ENCODE measurements at places on chromosomes 7 and 10. TPM values are rescaled to one million over a fixed set of nuclear protein-coding genes. Genes with fewer than 3 reads are reported as not detected.

- no peak for DNase-seq
- no peaks in the 10 kb centered on the region for H3K27me3 ChIP-seq
- H3K4me1 ChIP-seq, result no peaks in the 10 kb centered on the region
- H3K4me3 ChIP-seq, result no peak overlapping the region
- no peaks in the 10 kb centered on the region for H3K36me3 ChIP-seq
Measured at GRCh38 chr7:144057954-144058353, 9.2 kb downstream of the OR2A5 start.

- peaks cover 46% of the 10 kb centered on the region for H3K36me3 ChIP-seq
- H3K27ac ChIP-seq, result no peak overlapping the region
- no peak for DNase-seq
- H3K4me3 ChIP-seq, result no peak overlapping the region
Measured at GRCh38 chr7:2199956-2200583, 32.7 kb downstream of the MAD1L1 start.

- no peak for DNase-seq
- H3K27me3 ChIP-seq, result no peaks in the 10 kb centered on the region
- no peak overlapping the region for H3K4me3 ChIP-seq
Measured at GRCh38 chr7:9502269-9502668, 1068.9 kb downstream of the NXPH1 start.

GRCh38 chr7:131109759-131110296 lies 217.8 kb upstream of the MKLN1 start:
- H3K27ac ChIP-seq, result peak overlapping the region; percentile 100
- H3K4me3 ChIP-seq, result peak overlapping the region; percentile 95
- DNase-seq, result peak; percentile 88
- no peaks in the 10 kb centered on the region for H3K36me3 ChIP-seq
- peaks cover 36% of the 10 kb centered on the region for H3K4me1 ChIP-seq

DNA sequence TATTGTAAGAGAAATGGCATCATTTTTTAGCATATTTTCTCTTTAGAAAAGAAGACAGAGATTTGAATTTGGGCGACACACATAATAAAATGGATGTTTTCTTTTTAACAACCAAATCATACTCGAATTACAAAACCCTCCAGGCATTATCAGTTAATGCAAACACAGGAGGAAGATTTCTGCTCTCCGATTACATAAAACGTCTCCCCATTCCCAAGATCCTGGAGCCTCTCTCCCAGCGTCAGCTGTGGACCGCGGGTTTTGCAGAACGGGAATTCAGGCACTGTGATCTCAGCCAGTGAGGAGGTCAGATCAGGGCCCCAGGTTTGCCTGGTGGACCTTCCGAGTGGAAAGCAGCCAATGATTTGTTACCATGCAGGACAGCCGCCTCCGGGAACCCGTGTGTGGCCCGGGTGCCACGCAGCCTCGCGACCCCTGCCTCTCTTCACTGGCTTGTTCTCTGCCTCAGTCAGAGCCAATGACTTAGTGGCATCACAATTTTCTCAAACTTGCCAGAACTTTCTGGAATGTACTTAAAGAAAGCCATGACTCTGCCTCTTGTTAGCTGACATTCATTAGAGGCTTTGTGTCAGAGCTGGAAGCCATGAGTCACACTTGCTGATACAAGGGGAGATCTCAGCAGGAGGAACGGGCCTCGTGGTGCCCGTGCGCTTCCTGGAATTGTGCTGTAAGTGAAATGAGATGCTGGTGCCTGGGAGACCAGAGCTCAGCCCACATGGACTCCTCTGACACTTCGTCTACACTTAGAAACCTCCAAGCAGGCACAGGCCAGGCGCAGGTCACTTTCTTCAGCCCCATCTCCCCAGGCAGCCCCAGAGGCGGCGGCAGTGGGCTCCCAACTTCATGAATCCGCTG lies 246.1 kb downstream of the KLF6 start:
- peaks cover 8% of the 10 kb centered on the region for H3K4me1 ChIP-seq
- peak overlapping the region; percentile 61 for H3K27ac ChIP-seq
- H3K27me3 ChIP-seq, result no peaks in the 10 kb centered on the region
- H3K36me3 ChIP-seq, result no peaks in the 10 kb centered on the region

Gene ZNF488
- total RNA-seq, result 0.38 TPM

Gene WEE2
- not detected for total RNA-seq

Gene TAS2R5
- 2.2 TPM for total RNA-seq

Measured in lower lobe of right lung (tissue), 2 donors.